ENCODE measurements at places on chromosomes 12 and 14. TPM values are rescaled to one million over a fixed set of nuclear protein-coding genes. Genes with fewer than 3 reads are reported as not detected.

- no peak for DNase-seq
These were observed 137.4 kb downstream of the GRIP1 start for GRCh38 chr12:66541426-66541825.

GRCh38 chr12:25001311-25001710, 52.4 kb upstream of the BCAT1 start:
- no peak for DNase-seq

DNA sequence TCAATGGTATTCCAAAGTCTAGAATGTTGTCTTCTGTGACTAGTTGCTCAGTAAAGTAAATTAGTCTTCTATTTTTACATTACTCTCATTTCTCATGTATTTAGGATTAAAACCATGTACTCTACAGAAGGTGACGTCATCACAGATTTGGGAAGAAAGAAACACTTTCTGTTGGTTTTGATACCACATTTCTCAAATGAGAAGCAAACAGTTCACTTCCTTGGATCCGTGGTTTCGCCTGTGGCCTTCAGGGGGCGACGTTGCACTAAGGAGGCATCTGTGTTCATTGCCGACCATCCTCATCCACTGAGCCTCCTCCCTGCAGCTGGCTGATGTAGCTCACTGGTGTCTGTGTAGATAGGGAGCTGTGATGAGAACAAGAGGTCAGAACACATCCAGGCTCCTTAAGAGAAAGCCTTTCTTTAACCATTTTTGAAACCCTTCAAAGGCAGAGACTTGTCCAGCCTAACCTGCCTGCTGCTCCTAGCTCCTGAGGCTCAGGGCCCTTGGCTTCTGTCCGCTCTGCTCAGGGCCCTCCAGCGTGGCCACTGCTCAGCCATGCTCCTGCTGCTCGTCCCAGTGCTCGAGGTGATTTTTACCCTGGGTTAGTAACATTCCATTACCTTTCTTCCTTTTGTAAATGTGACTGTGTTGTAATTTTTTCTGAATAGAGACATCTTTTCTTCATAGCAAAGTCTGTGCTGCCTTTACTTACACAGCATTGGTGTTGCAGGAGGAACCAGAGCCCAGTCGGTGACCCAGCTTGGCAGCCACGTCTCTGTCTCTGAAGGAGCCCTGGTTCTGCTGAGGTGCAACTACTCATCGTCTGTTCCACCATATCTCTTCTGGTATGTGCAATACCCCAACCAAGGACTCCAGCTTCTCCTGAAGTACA, 220.6 kb upstream of the OR4E1 start:
- peak; percentile 53 for DNase-seq

DNA sequence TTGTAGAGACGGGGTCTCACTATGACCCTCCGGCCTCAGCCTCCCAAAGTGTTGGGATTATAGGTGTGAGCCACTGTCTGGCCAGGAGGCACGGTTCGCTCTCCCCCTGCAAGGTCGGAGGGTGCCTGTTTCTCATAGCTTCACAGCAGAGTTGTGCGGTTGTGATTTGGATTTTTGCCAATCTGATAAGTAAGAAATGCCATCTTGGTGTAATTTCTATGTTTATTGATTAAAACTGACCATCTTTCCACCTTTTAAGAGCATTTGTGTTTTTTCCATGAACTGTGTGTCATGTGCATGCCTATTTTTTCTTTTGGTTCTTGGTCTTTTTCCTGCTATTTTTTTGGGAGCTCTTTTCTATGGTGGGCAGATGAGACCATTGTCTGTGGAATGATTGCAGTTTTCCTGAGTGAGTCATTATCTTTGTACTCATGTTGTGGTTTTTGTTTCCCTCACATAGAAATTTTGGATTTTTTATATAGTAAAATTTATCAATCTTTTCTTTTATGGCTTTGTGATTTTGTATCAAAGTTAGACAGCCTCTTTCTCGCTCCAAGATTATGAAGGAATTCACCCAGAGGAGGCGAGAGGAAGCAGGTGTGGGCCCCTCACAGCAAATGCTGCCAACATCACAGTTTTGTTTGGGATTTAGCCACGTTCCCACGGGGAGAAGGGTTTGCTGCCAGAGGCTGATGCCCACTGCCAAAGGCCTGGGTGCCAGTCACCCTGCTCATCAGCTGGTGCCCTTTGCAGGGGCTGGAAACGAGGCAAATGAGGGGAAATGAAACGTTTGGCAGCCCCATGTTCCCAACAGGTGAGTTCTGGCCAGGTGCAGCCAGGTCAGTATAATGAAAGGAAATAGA, 47.2 kb downstream of the RFX4 start:
- no peak for DNase-seq

Gene PLBD1
- 12.1 TPM for total RNA-seq

DNA sequence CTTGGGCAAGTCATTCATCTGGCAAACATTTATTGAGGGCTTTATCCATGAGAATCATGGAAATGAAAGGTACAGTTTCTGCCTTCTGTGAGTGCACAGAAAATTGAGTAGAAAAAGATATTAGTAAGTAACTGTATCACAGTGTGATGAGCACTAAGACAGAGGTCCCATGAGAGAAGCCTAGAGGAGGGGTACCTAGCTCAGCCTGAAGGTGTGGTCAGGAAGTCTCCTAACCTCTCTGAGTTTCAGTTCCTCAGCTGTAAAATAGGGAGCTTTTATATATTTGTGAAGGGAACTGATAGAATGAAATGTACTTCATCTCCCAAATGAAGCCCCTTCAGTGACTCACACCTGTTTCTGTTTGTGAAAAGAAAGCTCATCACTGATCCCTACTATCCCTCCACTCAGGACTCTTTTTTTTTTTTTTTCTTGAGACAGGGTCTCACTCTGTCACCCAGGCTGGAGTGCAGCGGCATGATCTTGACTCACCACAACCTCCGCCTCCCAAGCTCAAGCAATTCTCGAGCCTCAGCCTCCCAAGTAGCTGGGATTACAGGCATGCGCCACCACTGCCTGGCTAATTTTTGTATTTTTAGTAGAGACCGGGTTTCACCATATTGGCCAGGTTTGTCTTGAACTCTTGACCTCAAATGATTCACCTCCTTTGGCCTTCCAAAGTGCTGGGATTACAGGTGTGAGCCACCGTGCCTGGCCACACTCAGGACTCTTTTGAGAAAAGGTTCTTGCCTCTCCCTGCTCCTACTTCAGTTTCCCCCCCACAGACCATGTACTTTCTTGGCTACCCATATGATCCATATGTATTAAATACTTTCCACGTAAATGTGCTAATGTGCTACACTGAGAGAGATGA, 93.7 kb upstream of the FUT8 start:
- DNase-seq: no peak

Gene IGF1
- total RNA-seq: 108 TPM

DNA sequence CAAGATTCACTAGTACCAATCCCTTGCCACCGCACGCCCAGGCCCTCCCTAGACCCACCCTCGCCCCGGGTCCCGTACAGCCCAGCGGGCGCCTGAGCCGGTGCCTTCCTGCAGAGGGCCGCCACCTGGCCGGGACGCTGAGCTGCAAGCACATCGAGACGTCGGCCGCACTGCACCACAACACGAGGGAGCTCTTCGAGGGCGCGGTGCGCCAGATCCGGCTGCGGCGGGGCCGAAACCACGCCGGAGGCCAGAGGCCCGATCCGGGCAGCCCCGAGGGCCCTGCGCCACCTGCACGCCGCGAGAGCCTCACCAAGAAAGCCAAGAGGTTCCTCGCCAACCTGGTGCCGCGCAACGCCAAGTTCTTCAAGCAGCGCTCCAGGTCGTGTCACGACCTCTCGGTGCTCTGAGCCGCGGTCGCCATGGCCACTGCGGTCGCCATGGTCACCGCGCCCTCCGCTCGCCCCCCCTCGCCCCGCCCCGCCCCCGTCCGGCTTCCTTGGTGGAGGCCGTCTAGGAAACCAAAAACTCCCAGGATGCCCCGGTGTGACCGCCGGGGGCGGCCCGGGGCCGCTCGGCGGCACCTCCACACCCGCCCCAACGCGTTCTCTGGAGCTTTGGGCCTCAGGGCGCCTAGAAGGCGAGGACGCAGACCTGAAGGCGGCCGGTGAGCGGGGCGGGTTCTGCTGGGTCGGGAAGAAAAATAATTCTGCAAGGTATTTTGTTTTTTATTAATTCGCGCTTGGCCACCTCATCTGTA, 3.7 kb downstream of the REM2 start:
- DNase-seq: peak; percentile 82

DNA sequence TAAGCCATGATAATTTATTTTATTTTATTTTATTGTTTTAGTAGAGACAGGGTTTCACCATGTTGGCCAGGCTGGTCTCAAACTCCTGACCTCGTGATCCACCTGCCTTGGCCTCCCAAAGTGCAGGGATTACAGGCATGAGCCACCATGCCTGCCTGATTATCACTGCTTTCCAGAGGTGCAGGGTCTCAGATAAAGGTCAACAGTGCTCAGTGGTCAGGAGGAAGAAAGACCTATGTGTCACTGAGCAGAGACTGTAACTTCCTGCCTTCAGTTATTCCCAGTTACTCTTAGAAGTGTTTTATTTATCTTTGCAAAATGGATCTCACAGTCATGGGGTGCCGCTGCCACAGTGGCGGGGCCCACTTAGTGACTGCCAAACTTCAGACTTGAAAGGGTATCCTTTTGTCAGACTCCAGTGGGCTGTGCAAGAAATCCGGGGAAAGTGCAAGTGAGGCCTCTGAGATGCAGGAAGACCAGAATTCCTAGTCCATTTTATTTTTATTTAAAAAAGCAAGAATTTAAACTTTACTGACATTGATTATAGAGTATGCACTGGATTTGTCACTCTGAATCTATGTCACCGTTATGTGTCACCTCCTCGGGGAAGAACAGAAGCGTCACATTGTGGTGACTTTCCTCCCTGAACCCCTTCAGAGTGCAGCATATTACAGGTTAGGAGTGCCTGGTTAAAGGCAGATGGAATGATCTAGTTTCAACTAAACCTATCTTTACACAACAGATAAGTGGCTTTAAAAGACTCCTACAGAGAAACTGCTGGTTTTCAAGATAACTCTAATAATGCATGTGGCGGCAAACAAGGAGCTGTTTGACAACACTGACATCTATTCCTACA, 59.1 kb upstream of the BICD1 start:
- DNase-seq: no peak
